Inflammatory macrophage treated with lipopolysaccharide for 1 hour (primary cell): ENCODE measurements at places on chromosomes 7 and 10.

DNA sequence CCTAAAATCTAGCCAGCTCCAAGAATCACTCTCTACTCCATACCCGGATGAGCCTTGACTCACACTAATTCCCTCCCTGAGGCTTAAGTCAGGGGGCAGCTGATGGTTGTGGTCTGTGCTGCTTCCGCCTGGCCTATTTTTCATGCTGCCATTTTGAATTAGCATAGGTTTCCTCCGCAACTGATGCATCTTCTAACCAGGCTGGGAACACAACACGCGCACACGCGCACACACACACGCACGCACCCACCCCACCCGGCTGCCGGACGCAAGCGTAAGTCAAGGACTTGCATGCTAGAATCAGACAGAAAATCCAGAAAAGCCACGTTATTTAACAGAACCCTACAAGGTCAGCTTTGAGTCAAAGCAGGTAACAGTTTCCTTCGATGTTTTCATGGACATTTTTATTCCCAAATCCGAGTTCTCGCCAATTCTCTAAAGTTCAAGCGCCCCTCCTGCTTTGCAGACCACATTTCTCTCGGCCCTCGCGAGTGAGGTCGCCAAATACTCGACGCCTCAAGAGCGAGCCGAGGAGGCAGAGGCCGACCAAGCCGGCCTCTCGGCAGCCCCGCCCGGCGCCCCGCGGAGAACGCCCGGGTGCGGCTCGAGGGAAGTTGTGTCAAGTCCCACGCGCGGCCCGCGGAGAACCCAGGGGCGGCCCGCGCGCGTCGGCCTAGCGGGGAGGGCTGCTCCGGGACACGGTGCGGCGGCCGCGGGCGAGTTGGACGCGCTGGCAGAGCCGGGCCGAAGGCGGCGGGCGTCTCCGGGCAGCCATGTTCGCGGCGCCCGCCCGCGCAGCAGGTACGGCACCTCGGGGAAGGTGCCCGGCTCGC is 961 bp downstream of the SCRN1 start:
- peak; percentile 35 for DNase-seq

- no peak for DNase-seq
Measured at GRCh38 chr10:15515202-15515601, 144.1 kb upstream of the FAM171A1 start.

- DNase-seq, result peak; percentile 63
Measured at GRCh38 chr7:99375070-99375807, 709 bp downstream of the ARPC1B start.

DNA sequence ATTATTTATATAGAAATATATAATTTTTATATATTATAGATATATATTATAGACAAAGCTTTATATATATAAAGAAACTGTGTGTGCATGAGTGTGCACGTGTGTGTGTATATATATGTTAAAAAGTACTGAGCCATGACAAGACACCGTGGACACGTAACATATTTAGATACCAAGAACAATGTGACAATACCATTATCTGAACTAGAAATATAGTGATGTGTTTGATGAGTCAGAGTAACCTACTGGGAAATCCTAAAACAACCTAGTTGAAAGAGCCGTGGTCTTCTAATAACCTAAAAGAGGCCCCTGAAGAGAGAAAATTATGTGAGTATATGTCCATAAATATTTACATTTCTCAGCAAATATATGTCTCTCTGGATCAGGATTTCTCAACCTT is 50.7 kb upstream of the ITGB8 start:
- no peak for DNase-seq

- peak; percentile 6 for DNase-seq
Measured at GRCh38 chr10:60098677-60099601, 192.6 kb upstream of the CCDC6 start.

GRCh38 chr10:63611078-63611477 is 89.9 kb downstream of the REEP3 start:
- no peak for DNase-seq

DNA sequence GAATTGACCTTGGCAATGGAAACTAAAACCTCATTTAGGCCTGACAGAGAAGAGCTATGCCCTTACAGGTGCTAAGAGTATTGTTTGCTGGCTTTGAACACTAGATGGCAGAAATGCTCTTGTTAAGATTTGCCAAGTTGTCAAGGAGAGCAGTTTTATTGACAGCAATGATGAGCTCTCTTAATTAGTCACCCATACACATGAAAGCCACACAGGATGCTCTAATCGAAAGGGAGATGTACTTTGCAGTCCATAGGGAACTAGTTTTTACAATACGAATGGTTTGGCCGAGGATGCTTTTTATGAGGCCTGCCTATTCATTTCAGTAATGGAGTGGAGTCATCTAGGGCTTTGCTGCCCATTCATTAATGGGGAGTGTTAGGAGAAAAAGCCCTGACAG is 45.4 kb upstream of the MBL2 start:
- no peak for DNase-seq

- DNase-seq, result no peak
Measured at GRCh38 chr10:72736176-72736827, 44.4 kb downstream of the MCU start.

DNA sequence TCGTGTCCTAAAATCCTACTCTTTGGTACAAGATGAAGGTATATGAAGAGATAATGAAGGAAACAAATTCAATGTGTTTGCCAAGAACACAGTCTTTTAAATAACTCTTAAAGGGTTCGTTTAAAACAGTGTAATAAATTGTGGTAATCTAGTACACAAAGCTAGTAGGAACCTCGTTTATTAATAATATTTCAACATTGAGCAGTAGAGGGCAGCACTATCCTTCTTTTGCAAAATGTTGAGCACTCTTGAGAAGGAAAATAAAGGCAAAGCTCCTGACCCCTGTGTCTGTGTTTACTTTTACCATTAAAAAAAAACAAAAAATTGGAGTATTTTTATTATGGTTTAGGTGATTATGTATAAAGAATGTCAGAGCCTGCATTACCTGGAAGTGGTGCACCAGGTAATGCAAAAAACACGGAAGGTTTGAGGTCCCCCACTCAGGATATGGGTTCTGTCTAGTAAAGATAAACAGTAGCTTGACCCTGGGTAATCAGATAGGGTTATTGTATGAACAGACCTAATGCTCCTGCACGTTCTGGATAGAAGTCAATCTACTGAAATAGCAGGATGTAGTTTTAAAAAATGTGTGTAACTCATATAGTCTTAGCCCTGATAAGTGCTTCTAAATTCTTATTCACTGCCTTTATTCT is 5.7 kb upstream of the GOT1 start:
- peak; percentile 82 for DNase-seq

DNA sequence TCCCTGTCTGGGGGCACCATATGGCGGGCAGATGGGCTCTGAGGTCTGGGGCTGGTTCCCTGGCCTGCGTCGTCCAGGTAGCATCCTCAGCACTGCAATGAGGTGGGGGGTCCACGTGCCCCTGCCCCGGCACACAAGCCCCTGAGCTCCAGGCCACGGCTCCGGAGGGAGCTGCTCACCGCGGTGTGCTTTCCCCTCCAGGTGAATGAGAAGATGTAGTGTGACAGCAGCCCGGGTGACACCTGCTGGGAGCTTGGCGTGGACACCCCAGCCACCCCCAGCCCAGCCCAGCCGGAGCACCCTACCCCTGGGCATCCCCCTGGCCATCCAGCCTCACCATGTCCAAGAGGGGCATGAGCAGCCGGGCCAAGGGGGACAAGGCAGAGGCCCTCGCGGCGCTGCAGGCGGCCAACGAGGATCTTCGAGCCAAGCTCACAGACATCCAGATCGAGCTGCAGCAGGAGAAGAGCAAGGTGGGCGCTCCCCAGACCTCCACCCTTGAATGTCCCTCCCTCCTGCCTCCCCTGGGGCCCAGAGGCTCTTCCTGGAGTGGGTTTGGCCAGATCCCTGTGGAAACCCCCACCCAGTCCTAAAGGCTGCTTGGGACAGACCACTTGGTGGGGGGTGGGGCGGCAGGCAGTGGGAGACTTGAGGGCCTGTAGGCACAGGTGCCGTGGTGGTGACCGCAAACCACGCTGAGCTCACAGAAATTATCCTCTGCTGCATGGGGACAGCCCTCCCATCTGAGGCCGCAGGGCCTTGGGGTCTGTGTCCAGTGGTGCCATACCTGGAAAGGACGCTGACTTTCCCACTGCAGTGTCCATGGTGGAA is 38.9 kb downstream of the JAKMIP3 start:
- DNase-seq, result no peak

GRCh38 chr10:73859428-73859783 is 14.9 kb downstream of the CAMK2G start:
- no peak for DNase-seq

DNA sequence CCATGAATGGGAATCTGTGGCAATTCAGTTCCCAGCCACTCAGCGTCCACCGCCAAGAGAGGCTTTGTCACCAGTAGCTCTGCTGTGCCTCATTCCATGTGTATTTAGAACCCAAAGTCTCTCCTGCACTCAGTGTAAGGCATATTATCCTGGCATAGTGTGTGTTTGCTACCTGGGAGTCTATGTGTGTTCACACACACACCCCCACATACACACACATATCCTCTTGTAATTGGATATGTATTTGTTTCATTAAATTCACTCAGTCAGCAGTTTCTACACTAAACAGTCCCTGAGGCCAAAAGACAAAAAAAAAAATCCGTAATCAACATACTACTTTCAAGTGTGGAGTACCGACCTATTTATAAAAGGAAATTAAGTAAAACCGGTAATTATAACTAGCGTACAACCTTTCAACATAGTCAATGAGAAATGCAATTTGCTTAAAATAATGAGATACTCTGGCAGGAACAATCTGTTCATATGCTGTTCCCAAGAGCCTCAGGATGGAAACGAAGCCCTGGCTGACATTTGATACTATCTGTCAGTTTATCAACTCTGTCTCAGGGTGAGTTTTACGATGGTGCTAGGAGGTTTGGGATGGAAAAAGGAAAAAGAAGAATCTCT is 425.8 kb upstream of the CELF2 start:
- DNase-seq, result no peak

- DNase-seq, result peak; percentile 62
Measured at GRCh38 chr7:37694208-37695094, 10.9 kb downstream of the GPR141 start.

DNA sequence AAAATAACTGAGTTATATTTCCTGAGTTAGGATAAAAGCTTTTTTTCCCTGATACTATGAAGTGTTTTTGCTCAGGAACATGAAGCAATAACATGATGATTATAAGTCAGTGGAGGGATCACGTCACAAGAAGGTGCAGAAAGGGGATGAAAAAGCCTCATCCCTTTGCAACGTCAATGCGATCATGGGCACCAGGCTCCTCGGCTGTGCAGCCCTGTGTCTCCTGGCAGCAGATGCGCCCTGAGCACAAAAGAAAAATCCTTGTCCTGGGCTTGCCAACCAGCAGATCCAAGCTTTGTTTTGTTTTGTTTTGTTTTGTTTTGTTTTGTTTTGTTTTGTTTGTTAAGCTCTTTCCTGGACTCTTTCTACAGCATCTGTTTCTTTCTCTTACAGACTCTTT is 103.5 kb upstream of the PRSS1 start:
- DNase-seq, result no peak
